Keratinocyte (primary cell): ENCODE measurements at places on chromosomes 6 and 20. TPM values are rescaled to one million over a fixed set of nuclear protein-coding genes. Genes with fewer than 3 reads are reported as not detected.

DPPA5 gene
- not detected in 3 replicates for polyA plus RNA-seq

DDO gene
- not detected in 3 replicates for polyA plus RNA-seq

GHRH gene
- not detected in 3 replicates for polyA plus RNA-seq

TSHZ2 gene
- polyA plus RNA-seq: 1.1 to 2.3 TPM (median 1.4 TPM) in 3 replicates

FAM83D gene
- polyA plus RNA-seq: 8.5 to 33.1 TPM (median 32.1 TPM) in 3 replicates

STMND1 gene
- not detected in 3 replicates for polyA plus RNA-seq

CCN6 gene
- polyA plus RNA-seq: 0.46 to 0.90 TPM (median 0.50 TPM) in 3 replicates

BACH2 gene
- polyA plus RNA-seq: 0.50 to 0.76 TPM (median 0.62 TPM) in 3 replicates

TREM1 gene
- polyA plus RNA-seq: not detected in 3 replicates

TNF gene
- 0.54 to 2.3 TPM (median 0.88 TPM) in 3 replicates for polyA plus RNA-seq

BTN2A1 gene
- polyA plus RNA-seq: 12.5 to 14.7 TPM (median 13.9 TPM) in 3 replicates

RSPO3 gene
- not detected in 3 replicates for polyA plus RNA-seq

ARFGEF3 gene
- polyA plus RNA-seq: 0.09 to 0.14 TPM (median 0.13 TPM) in 3 replicates
